ENCODE measurements at places on chromosomes 2 and 18.

DNA sequence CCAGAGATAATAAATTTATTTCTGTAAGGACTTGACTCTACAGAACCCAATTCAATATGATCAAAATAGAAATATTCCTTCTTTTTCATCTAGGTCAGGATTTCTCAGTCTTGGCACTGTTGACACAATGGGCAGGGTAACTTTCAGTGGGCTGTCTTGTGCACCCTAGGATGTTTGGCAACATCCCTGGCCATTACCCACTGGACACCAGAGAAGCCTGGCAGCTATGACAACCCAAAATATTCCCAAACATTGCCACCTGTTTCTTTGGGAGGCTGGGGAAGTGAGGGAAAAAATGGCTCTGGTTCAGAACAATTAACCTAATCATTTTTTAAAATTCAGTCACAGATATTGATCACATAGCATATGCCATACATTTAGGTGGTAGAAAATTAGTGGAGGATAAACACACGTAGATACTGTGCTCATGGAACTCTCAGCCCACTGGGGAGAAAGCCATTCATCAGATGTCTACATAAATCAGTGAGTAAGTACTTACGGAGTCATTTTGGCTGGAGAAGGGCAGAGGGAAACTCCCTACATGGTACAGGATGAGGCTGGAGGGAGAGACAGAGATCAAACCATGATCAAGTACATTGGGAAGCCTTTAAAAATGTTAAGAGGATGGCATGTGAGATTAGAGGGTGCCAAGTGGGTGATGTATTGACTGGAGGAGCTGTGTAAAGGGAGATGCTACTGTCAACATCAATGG is 718 bp upstream of the TNP1 start:
- no peak for DNase-seq

DNA sequence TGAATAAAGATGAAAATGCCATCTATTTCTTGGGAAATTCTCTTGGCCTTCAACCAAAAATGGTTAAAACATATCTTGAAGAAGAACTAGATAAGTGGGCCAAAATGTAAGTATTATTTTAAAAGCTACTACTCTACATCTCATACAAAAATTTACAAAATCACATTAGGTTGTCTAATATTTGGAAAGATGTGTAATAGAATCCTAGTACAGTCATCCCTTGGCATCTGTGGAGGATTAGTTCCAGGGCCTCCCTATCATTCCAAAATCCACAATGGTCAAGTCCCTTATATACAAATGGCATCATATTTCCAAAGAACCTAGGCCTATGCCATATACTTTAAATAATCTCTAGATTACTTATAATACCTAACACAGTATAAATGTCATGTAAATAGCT is 41.2 kb downstream of the KYNU start:
- no peak for DNase-seq

GRCh38 chr2:186308347-186308746 is 177.7 kb upstream of the ZC3H15 start:
- no peak for DNase-seq

GRCh38 chr2:121088251-121089165 is 196.5 kb downstream of the TFCP2L1 start:
- no peak for DNase-seq

GRCh38 chr2:140630557-140630956 is 1500.3 kb downstream of the LRP1B start:
- DNase-seq, result no peak

GRCh38 chr2:38038682-38039081 is 37.3 kb downstream of the CYP1B1 start:
- no peak for DNase-seq

DNA sequence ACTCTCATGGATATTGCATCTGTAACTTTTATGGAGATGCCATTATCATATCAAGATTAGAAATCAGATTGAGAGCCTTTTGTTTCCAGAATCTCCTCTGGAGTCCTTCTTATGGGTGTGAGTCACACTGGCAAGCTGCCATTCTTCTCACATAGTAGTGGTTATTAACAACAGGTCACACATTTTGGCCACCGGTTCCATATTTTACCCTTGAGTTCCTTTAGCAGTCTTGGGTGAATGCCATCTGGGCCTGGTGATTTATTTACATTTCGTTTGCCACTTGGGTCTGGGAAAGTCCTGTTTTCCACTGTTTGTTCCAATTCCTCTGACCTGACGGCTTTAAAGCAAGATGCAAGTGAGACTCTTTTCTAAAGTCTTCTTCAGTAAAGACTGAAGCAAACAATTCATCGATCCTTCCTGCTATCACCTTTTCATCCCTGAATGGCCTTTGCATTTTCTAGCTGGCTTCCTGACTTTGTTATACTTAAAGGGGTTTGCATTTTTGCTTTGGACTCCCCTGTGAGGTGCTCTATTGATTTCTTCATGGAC is 80.5 kb upstream of the CAVIN2 start:
- no peak for DNase-seq

DNA sequence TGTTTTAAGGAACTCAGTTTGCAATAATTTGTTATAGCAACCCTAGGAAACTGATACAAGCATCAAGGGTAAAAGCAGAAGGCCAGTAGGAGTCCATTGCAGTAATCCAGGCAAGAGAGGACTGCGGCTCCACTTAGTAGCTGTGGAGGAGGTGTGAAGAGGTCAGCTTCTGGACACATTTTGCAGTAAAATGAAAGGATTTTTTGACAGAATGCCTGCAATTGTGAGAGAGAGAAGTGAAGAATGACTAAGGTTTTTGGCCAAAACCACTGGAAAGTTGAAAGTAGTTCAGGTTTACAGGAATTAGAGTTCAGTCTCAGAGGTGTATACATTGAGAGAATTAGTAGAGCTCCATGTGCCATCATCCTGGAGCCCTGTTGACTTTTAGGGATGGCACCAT is 129.5 kb downstream of the RHBDD1 start:
- DNase-seq, result no peak

DNA sequence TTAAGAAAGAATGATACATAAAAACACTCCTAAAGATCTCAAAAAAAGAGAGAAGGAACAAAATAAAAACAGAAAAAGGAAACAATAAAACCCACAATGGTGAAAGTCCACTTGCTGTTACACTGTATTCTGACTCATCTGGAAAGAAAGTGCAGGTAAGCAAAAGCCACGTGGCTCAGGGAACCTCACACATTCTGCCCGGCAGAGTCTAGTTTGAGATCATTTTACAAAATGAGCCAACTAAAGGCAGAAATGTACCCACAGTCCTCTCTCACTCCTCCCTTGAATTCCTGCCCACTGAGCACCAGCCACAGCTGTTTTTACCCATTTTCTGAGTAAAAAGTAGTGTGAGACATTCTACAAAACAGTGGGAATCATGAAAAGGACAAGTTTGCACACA is 10.0 kb downstream of the KCNH7 start:
- DNase-seq, result no peak

DNA sequence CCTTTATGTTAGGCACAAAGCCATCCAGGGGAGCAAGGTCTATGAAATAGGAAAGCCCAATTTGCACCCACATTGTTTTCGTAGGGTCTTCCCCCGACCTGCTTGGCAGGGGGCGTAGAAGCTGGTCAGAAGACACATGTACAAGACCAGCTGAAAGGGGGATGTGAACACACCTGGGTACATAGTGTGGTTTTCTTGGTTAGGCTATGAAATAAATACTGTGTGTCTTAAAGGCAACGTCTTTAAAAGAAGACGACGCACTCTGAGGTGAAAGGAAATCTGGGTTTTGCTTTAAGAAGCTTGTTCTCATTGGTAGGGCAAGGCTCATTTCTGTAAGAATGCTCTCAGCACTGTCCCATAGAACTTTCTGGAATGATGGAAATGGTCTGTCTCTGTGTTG is 60.0 kb upstream of the KLF7 start:
- DNase-seq, result no peak

DNA sequence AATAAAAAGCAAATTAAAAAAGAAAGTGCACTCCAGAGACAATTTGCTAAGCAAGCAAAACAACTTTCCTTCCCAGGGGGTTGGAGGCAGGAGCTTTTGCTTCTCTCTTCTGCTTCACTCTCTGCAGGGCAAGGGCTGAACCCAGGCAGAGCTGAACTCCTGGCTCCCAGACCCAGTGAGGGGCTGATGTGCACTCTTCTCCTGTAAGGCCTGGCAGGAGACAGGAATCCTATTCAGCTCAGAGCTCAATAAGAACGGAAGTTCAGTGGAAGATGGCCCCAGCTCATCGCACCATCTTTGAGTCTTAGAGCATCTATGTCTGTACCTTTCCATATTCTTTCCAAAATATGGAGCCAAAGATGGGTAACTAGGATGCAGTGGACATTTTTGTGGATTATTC is 29.1 kb downstream of the CIB4 start:
- no peak for DNase-seq

GRCh38 chr2:85628658-85629057 is 12.7 kb downstream of the USP39 start:
- DNase-seq, result no peak

DNA sequence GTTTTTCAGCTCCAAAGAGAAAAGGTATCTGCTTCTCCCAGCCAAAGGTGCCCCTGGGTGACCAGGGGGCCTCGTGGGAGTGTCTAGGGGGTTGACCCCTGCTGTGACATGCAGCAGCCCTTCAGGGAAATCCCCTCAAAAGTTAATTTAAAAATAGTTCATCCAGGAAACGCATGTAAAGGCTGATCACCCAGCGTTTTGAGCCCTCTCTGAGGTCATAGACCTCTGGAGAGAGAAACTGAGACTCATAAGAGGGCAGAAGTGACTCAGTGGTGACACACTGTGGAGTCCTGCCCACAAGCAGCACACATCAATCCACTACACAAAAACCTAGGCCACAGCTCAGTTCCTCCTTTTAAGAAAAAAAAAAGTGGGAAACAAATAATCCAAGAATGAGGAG is 11.9 kb downstream of the GAL3ST2 start:
- DNase-seq, result peak; percentile 24

- DNase-seq, result no peak
Measured at GRCh38 chr18:63606526-63606925, 19.4 kb downstream of the SERPINB13 start.

GRCh38 chr2:196439760-196440159 is 199.8 kb upstream of the CCDC150 start:
- DNase-seq, result no peak

GRCh38 chr2:128549094-128549493 is 230.4 kb upstream of the HS6ST1 start:
- no peak for DNase-seq

GRCh38 chr2:29394981-29395350 is 279.8 kb downstream of the CLIP4 start:
- no peak for DNase-seq

- DNase-seq, result no peak
Measured at GRCh38 chr2:3422161-3422779, 42.8 kb downstream of the TRAPPC12 start.

DNA sequence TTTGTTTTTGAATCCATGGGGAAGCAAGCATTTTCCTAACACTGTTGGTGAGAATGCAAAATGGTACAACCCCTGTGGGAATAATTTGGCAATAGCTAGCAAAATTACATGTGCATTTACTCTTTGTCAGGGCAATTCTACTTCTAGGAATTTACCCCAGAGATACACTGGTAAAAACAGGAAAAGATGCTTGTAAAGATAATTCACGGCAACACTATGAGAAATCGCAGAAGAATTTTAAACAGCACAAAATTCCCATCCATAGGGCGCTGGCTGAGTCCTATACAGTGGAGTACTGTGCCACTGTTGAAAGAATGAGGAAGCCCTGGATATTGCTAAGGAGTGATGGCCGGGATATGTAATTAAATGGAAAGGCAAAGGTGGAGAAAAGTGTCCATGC is 75.8 kb downstream of the DGKD start:
- no peak for DNase-seq

DNA sequence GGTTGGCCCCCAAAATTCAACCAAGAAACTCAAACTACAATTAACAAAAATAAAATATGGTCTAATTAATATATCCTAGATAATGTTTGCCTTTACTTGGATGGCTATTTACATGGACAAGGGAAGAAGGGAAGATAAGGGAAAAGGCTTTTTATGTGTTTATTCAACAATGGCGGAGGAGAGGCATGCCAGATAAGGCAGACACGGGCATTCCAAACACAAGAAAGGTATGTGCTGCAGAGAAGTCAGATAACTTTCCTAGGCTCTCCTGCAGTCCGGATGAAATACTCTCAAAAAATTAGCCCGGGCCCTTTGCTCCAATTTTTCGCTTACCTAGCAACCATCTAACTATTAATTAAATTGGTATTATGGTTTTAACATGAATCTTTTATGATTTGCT is 5.1 kb upstream of the TTR start:
- no peak for DNase-seq

DNA sequence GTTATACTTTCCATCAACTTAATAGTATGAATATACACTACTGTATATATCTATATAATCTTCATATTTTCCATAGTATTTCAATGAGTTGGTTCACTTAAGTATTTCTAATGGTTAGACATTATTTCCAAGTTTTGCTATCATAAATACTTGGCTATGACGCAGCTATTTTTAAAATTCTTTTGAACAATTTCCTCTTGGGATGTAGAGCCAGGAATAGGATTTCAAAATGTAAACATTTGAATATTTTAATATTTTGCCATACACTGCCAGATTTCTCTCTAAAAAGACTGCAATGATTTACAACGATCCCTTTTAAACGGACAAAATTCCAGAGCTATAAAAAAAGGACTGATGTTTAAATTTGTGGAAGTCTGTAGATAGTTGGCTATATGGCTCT is 95.6 kb downstream of the NUP35 start:
- DNase-seq, result no peak

GRCh38 chr18:2471523-2471922 is 99.8 kb downstream of the METTL4 start:
- DNase-seq, result no peak

- DNase-seq, result no peak
Measured at GRCh38 chr2:86617153-86617552, 6.5 kb downstream of the RNF103 start.

GRCh38 chr2:82994151-82994550 is 1464.9 kb downstream of the SUCLG1 start:
- no peak for DNase-seq

DNA sequence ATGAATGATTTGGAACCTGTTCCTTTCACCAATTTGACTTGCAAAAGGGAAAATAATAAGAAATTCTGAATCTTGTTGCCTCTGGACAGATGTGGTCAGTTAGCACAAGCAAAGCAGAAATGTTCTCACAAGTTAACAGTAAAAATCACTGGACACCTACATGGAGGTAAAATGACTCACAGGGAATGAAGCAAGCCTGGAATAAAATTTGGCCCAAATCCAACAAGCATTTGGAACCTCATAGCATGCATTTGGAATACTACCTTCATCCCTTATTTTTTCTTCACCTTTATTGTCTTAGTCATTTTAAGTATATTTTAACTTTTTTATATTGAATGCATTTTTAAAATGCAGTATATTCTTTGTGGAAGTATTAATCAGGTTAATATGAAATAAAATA is 602.9 kb downstream of the ARHGAP15 start:
- no peak for DNase-seq
